ENCODE measurements at places on chromosomes 4 and X. TPM values are rescaled to one million over a fixed set of nuclear protein-coding genes. Genes with fewer than 3 reads are reported as not detected.

GRCh38 chr4:68176500-68176899 lies 46.8 kb upstream of the TMPRSS11F start:
- DNase-seq = no peak

- no peak for DNase-seq
Observed at GRCh38 chrX:66684196-66684595, 45.3 kb upstream of the EDA2R start.

F8 gene
- total RNA-seq = 7.5 TPM

DNA sequence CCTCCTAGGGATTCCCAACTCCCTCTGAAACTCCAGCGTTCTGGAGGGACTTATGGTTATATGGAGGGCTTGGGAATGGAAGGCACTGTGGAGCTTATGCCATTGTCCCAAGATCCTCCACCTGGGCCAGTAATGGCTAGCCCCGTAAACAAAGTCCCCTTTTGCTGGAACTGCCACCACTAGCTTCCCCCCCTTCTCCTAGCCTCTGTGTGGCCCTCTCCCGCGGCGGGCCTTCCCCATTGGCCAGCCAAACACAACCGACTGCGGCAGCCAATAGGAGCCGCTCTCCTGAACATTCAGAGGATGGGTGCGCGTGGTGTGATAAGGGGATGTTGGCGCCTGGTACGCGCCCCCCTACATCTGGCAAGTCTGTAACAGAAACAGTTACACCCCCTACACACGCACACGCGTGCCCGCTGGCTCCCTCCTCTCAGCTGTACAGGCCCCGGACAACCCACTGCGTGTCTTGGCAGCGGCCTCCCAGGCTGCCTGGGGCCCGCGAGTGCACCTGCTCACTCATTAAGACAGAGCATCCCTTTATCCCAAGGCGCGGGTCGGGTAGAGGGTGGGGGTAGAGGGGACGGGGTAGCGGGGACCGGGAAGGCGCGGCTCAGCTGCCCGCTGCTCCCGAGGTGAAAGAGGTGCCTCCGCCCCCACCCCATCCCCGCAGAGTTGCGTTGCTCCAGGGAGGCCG lies 863 bp upstream of the RAB33A start:
- DNase-seq = peak; percentile 83

Measured in activated CD4-positive, alpha-beta memory T cell treated with anti-CD3 and anti-CD28 coated beads for 36 hours (primary cell).